ENCODE measurements at places on chromosomes 5 and 9.

GRCh38 chr5:44246986-44247385, 142.2 kb downstream of the FGF10 start:
- no peak for DNase-seq

- DNase-seq, result no peak
Observed at GRCh38 chr5:66597183-66597757, 1.1 kb downstream of the MAST4 start.

- no peak for DNase-seq
Observed at GRCh38 chr9:3836011-3836410, 310.2 kb upstream of the RFX3 start.

- DNase-seq, result no peak
Observed at GRCh38 chr5:161925960-161926359, 78.0 kb downstream of the GABRA1 start.

DNA sequence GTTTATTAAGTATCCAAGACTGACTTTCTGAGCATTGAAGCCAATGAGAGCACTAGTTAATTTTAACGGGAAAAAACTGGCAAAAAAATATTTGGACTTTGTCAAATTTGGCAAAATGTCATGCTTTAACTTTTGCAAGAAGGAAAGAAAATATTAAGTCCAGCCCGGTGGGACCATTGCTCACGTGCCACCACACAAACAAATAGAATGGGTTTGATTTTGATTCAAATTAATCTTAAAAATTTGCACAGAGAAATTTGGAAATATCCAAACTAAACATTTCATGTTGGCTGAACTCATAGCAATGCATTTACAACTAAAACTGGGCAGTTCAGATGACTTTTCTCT, 302.2 kb downstream of the EBF1 start:
- DNase-seq, result no peak

GRCh38 chr5:151491062-151491461, 43.7 kb downstream of the SLC36A1 start:
- no peak for DNase-seq

DNA sequence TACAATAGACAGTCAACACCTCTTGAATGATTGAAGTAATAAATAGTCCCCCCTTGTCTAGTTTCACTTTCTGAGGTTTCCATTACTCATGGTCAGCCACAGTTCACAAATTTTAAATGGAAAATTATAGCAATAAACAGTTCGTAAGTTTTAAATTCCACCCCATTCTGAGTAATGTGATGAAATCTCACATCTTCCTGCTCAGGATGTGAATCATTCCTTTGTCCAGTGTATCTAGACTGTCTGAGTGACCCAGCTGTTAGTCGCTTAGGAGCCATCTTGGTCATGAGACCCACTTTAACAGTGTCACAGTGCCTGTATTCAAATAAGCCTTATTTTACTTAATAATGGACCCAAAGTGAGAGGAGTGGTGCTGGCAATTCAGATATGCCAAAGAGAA, 311.6 kb upstream of the PRR16 start:
- DNase-seq, result no peak

DNA sequence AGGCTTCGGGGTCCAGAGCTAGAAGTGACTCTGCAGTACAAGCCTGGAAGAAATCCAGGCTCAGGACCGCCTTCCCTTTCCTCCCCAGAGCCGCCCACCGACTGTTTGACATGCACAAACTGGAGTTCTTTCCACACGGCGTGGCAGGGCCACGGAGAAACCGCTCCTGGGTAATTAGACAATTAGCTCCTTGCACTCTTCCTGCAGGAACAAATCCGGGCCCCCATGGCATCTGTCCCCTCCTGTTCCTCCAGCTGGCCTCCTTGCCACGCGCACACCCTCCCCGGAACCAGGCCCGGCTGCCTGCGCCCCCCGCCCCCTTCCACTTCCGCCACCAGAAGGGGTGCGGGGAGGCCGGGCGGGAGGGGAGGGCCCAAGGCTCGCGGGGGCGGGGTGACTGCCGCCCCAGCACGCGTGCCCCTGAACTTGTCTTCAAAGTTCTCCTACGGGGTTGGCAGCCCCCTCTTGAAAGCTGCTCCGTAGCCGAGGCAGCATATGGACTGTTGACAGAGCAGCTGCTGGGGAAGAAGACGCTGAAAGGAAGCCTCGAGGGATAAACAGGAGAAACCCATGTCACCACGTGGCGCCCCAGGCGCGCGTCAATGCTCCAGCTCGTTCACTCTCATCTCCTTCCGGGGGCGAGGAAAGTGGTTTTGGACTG, 74.3 kb downstream of the SEC61B start:
- DNase-seq, result no peak

DNA sequence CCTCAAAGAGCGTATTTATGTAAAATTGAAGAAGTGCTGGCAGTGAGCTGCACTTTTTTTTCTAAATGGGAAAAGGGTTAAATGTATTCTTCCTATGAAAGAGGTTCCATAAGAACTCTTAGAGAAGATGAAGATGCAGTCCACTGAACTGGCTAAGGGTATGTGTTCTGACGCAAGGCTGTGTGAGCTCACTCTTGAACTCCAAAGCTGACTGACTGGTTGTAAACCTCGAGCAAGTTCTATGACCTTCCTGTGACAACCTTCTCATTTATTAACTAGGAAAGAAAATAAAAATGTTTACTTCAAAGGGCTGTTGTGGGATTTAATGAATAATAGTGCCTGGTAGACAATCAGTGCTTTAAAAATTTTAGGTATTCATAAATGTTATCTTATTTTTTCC, 46.7 kb downstream of the POC5 start:
- no peak for DNase-seq

GRCh38 chr9:93114984-93115335, 18.9 kb downstream of the CARD19 start:
- DNase-seq, result no peak

DNA sequence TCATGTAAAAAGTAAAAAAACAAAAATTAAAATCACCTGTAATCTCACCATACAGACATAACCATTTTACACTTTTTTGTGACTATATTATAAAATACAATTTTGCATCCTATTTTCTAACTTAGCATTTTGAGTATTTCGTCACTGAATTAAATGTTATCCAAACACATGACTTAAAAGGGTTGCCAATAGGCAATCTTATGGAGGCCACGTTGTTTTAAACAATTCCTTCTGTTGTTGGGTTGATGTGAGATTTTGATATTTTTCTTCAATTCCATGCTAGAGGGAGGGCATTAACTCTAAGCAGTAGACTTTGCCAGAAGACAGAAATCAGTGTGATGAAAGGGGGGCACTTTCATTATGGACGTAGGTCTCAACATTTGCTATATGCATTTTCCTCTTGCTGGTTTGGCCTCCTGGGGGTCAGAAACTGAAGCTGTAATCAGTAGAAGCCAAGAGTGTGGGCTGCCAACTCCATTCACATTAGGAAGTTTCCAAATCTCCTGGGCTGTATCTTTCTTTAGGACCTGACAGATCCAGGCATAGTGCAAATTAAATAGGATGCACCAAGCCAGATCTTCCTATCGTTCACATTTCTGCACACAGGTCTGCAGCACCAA, 614.2 kb upstream of the CLINT1 start:
- no peak for DNase-seq

GRCh38 chr5:96562614-96563013, 99.6 kb upstream of the CAST start:
- no peak for DNase-seq

DNA sequence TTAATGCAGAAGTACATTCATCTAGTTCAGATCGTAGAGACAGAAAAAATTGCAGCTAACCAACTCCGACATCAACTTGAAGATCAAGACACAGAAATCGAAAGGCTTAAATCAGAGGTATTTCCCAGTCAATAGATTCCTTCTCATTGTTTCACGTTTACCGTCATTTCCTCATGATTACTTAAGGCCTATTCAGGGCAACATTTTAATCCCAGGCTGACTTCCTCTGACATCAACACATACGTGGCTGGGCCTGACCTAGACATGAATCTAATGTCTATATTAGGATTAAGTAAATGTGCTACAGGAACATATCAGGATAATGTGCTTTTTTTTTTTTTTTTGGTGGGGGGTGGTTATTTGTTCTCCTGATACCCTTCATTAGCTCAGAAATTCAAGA, 107.9 kb downstream of the RASGRF2 start:
- DNase-seq, result no peak

DNA sequence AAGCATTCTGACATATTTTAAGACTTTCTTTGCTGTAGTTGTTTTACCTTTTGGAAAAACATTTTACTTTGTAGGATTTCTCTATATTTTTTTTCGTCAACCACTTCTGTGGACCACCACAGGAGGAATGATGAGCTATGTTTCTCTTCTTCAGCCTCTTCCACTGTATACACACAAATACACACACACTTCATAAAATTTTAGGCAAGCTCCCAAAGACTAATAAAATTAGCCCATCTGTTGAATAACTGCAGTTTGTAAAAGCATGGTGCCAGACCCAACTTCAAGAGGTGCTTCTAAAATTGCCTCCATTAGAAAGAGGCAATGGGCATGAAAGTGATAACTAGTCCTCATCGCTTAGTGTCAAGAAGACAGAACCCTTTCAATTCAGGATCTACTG, 4.1 kb upstream of the CEP120 start:
- no peak for DNase-seq

DNA sequence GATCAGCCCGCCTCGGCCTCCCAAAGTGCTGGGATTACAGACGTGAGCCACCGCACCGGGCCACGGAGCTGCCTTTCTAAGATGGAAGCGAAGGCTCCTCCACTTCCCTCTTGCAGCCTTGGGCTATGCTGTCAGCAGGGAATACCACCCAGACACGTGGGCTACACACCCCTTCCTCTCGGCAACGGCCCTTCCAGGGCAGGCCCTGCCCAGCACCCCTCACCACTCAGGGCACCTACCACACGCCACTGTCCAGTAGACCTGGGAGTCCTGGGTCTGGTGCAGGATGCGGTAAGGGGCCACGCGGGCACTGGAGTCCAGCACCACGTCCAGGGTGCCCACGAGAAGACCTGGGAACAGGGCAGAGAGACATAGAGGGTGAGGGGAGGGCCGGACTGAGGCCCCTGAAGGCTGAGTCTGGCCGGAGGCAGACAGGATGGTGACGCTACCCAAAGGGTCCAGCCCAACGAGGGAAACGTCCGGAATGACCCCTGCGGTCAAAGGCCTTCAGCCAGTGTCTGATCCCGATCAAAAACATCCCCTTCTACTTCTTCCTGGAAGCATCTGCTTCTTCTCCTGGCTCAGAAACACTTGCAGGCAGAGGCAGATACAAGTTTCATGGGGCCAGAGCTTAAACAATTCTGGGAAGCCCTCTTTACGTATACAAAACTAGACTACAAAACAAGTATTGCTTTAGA, 3.1 kb downstream of the TBC1D9B start:
- DNase-seq, result no peak

GRCh38 chr5:34677428-34677827, 21.3 kb downstream of the RAI14 start:
- no peak for DNase-seq

DNA sequence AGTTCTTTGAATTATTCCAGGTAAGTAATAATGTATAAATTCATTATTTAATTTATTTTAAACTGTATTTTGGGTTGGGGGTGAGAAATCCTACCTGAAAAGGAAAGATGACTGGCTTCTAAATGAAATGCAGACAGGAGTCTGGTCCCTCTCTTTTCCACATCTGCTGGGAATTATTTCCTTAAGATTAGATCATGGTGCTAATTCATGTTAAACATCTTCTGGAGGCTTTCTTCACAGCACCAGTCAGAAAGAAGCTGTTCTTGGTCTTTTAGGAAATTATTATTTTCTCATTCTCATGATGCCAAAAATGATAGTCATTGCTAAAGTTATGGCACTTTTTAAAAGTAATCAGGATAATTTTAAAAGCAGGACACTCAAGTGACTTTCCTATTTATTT, 254.2 kb downstream of the CWC27 start:
- DNase-seq, result no peak

GRCh38 chr9:69455311-69455710, 130.3 kb downstream of the ENTREP1 start:
- no peak for DNase-seq

DNA sequence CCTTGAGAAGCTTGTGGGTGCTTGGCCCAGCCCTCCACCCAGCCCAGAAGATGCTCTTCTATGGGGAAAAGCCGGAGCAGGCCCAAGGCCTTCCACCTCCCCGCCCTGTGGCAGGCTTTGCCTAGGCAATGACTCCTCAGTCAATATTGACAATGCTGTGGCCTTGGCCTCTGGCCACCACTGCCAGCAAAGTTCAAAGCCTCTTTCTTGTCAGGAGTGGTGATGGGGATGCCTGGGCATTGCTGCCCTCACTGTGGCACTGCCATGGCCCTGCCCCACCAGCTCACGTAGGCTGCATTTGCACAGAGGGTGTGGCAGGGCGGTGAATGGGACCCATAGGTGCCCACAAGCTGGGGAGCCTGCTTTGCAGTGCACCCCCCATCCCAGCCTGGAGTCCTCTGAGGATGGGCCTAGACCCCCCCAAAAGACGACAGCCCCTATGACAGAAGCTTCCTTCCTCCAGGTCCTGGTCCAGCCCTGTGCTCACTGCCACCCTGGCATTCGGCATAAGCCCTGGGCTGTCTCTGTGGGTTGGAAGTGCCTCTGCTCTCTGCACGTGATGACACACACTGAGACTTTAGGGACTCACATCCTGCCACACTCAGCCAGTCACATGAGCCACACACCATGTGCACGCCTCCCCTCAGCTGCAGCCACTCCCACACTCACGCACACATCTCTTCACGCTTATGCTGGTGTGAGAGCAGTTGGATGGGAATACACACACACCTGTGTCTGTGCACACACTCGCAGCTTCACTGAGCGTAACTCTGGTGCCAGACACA, 31.1 kb downstream of the MORN5 start:
- no peak for DNase-seq

DNA sequence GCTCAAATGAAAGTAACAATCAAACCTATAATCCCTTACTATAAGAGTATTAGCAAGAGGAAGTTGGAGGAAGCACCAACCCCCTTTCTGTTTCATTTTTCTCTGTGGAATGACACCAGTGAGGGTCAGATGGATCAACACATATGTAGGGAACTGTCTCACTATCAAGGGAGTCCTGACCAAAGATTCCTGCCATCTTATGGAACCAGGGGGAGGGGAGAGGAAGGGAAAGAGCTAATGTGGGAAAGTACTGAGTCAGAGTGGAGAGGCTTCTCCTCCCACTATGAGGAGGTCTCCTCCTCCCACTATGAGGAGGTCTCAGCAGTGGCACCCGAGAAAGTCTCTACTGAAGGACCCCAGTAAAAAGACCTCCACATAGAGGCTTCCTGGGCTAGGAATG, 73.3 kb upstream of the PCSK1 start:
- no peak for DNase-seq

GRCh38 chr9:93644397-93645088, 68.2 kb downstream of the PHF2 start:
- DNase-seq, result no peak

DNA sequence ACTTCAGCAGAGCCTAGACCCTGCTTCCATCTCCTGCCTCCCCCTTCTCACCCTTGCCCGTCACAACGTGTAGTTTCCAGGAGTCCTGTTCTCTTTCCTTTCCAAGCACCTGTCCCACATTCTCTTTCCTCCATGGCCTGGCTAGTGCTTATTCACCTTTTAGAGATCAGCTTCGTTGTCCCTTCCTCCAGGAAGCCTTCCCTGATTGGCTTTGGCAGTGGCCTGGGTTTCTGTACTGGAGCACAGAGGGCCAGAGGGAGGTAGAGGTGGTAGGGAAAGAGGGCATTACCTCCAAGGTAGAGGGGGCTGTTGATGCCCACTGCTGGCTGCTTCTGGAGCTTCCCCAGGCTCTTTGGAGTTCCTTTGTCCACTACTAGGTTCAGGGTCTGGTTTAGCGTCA, 93.7 kb upstream of the PANK3 start:
- no peak for DNase-seq

GRCh38 chr9:27367175-27367798, 70.3 kb upstream of the EQTN start:
- no peak for DNase-seq

GRCh38 chr5:60352992-60353599, 346.9 kb downstream of the DEPDC1B start:
- no peak for DNase-seq

- peak; percentile 28 for DNase-seq
Observed at GRCh38 chr9:72271613-72272478, 93.2 kb downstream of the ZFAND5 start.
